ENCODE measurements at places on chromosomes 3 and 15. TPM values are rescaled to one million over a fixed set of nuclear protein-coding genes. Genes with fewer than 3 reads are reported as not detected.

Gene TBC1D5
- 6.7 TPM for polyA plus RNA-seq

- no peaks in the 10 kb centered on the region for H3K36me3 ChIP-seq
- no peaks in the 10 kb centered on the region for H3K27me3 ChIP-seq
- H3K4me3 ChIP-seq = no peak overlapping the region
- no peak for DNase-seq
- H3K27ac ChIP-seq = no peak overlapping the region
Observed at GRCh38 chr15:71011503-71012155, 103.6 kb upstream of the THSD4 start.

GRCh38 chr15:91125162-91125561, 25.1 kb downstream of the SV2B start:
- H3K4me3 ChIP-seq = no peak overlapping the region
- DNase-seq = no peak
- no peaks in the 10 kb centered on the region for H3K27me3 ChIP-seq
- H3K27ac ChIP-seq = no peak overlapping the region
- no peaks in the 10 kb centered on the region for H3K36me3 ChIP-seq

DNA sequence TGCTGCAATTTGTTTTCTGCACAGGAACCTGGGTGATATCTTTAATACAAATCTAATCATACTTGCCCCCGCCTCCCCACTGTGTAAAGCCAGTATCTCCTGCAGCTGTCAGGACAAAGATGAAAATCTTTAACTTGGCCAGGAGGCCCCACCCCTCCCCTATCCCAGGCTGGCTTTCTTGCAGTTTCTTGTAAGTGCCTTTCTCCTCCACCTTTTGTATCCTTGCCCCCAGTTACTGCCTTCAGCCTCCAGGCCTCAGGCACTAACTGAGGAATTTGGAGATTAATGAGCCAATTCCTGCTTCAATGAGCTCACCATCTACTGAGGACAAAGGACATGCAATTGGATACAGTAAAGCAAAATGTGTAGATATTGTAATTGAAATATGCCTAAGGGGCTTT, 6.5 kb downstream of the GCSAM start:
- no peaks in the 10 kb centered on the region for H3K27me3 ChIP-seq
- no peak overlapping the region for H3K27ac ChIP-seq
- H3K36me3 ChIP-seq = no peaks in the 10 kb centered on the region
